ENCODE measurements at places on chromosomes 5 and 9.

DNA sequence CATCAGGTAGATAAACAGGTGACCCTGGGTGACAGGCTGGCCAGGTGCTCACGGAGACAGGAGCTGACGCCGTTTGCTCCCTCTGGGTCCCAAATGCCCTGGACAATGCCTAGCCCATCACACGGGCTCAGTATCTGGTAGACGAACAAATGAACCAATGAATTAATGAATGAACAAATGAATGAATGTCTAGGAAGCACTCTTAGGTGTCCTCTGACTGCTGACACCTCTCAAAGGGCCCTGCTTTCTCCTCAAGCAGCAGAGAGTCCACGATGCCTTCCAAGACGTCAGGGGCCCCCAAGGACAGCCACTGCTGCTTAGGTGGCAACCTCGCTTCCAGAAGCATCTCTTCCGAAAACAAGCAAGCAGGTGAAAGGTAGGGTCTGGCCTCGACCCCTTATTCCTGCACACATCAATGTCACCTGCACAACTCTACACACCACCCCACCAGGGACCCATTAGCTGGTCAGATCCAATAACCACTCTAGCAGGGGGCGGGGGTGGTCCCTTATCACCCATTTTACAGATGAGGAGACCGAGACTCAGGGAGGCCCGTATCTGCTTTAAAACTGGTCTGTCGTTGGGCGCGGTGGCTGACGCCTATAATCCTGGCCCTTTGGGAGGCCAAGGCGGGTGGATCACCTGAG is 45.2 kb downstream of the VAV2 start:
- DNase-seq, result no peak

DNA sequence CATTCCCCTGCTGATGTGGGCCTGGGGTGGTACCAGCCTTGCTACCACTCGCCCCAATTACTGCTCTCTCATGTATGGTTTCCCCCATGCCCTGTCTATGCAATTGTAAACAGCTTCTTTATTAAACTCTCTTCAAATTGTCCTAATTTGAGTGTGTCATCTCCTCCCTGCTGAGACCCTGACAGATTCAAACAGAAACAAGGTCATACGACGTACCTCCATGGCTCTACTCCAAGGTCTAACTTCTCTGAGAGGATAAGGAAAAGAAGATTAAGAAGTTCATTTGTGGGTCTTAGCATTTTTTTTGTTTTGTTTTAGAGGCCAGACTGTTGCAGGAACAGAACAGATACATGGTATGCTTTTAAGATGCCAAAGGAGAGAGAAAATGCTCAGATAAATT is 38.0 kb downstream of the ABITRAM start:
- no peak for DNase-seq

DNA sequence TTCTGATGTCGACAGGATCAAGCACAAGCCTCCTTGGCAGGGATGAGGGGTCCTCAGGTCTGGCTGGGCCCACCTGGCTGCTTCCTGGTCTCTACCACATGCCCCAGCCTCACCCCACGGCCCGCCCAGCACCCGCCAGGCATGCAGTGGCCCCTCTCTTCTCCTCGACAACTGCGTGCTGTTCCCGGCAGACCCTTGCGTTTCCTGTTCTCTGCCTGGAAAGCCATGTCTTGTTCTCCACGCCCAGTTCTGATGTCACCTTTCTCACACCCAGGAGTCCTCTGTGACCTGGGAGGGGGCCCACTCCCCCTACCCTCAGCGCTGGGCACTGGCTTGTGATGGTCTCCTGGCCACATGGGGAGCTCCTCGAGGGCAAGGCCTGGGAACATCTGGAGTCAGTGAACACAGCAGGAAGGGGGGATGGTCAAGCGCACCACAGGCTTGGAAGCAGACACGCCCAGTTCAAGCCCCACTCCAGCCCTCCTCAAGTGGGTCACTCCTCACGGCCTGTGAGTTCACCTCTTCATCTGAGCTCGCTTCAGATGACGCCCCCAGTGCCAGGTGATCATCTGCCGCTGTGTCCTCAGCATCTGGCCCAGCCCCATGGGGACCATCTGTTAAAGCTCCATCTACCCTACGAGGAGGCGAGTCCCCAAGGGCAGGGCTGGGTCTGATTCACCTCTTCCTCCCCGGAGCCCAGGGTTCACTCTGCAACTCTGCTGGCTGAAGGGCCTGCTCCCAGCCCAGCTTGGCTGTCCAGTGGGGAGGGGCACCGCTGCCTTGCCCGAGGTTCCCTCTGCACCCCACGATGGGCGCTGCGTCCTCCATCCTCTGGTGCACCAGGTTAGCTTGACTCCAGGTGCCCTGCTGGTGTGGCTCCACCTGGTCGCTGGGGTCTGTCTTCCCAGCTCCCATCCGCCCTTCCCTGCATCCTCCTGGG is 133.2 kb upstream of the PHYKPL start:
- DNase-seq, result no peak

DNA sequence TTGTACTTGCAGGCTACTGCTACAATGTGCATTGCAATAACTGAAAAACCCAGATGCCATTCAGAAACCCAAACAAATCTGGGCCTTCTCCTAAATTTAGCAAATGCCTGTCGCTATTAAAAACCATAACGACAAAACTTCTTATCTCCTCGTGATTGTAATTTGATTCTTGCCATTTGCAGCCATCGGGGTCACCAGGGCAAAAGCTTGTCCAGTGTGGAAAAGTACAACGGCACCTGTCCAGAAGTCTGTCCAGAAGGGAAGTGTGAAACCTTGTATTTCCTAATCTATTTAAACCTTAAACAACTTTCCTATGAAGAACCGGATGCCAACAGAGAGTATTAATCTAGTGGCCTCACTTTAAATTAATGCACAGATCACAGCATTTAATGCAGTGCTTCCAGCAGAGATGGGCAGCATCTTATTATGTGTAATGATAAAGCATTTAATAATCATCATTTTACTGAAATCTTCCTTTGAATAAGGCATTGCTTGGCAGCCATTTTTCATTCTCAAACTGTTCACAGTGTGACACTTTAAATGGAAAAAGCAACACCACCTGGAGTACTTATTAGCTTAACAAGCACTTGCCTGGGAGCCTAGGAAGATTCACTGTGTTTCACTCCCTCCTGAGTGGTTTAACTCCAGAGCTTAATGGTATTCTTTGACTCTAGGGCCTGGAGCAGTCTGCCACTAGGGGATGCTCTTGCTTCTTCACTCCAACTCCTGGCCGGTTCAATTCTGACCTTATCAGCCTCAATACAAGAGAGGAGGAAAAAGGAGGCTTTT is 4.9 kb upstream of the C7 start:
- DNase-seq, result peak; percentile 37

GRCh38 chr9:121447321-121447834 is 52.3 kb downstream of the GGTA1 start:
- no peak for DNase-seq

- DNase-seq, result no peak
Measured at GRCh38 chr5:175250426-175250825, 193.6 kb downstream of the DRD1 start.

DNA sequence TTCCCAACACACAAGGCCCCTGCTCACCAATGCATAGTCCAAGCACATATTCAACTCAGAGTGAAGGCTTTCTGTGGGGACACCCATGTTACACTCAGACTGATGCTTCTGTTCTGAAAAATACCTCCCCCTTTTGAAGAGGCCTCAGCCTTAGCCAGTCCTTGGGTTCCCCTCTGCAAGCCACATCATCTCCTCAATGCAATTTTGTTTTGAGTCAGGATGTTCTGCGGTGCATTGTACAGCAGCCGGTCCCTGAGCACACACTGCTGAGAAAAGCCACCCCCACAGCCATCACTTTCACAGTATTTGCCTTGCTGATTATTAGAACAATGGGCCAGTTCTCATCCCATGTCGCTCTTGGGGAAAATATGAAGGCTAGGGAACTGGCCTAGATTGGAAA is 241.2 kb downstream of the FAM114A2 start:
- DNase-seq, result no peak

DNA sequence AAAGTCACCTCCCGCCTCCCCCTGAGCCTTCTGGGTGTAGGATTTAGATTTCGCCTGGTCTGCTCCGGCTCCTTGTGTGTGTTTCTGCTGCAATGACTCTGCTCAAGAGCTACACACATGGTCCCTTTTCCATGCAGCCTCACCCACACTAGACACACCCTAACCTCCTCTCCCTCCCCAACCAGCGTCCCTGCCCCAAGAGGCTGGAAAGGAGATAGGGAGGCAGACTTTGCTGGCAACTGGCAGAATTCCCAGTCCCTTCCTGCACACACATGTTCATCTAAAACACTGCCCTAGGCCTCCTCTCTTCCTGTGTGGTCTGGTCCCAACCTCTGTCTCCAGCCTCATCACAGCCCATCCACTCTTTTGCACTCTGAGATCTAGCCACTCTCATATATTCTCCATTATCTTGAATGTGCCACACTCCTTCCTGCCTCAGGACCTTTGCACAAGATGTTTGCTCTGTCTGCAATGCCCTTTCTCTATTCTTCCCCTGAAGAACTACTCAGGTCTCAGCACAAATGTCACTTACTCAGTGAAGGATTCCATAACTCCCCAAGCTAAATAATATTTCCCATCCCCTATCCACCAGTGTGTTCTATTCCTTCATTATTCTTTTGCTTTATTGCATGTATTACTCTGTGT is 253.8 kb downstream of the CDK5RAP2 start:
- DNase-seq, result no peak

DNA sequence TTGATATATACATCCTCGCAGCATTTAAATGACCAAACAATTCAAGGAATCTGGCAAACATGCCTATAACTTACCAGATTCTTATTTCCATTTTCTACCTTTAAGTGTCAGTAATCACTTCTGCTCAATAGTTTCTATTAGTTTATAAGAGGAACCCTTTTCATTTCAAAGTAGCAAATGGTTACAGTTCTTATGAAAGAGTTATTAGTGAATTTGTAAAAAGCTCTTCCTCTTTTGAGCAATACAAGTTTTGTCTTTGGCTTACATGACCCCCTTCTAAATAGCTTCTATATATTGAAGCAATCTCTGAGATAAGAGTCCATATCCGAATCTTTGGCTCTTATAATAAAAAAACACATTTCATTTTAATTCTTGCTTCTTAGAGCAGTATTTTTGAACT is 42.0 kb downstream of the ELL2 start:
- peak; percentile 37 for DNase-seq

- no peak for DNase-seq
Measured at GRCh38 chr5:38672059-38672788, 115.8 kb upstream of the LIFR start.

- no peak for DNase-seq
Measured at GRCh38 chr5:92505145-92505544, 1075.9 kb downstream of the NR2F1-AS1 start.

DNA sequence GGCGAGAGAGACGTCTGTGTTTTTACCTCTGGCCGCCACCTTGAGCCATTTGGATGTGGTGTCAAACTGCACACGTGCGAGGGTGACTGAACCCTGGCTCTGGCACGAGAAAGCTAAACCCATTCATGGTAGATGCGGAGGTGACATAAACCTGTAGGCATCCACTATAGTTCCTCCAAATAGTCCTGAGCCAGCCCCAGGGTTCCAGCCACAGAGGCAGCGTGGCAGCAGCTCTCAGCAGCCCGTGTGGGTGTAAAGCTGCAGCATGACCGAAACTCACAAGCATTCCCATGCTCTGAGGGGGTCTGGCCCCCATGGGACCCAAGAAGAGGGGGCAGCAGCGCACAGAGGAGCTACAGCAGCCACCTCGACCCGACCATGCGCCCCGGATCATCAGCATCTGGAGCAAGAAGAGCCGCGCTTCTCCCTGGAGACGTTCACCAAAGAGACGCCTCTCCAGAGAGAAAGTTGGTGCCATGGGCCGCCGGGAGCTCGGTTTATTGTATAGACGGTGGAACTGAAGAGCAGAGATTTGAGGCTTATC is 303.8 kb upstream of the IRX4 start:
- DNase-seq, result no peak

DNA sequence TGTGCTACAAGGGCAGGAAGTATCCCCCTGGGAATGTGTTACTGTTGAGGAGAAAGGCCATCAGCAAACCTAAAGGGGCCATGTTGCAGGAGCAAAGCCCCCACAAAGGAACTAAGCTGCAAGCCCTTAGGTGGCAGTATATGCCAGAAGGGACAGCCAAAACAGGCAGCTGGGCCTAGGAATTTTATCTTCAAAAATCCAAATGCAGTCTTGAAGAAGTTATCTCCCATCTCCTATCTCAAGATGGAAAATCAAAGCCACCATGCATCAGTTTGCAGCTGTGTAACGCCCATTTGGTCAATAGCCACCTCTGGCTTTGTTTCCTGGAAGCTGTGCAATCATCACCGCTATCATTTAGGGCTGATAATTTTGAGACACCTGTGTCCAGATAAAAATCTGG is 400.3 kb downstream of the ARHGEF28 start:
- no peak for DNase-seq

- no peak for DNase-seq
Measured at GRCh38 chr9:131019388-131020239, 10.6 kb downstream of the LAMC3 start.

DNA sequence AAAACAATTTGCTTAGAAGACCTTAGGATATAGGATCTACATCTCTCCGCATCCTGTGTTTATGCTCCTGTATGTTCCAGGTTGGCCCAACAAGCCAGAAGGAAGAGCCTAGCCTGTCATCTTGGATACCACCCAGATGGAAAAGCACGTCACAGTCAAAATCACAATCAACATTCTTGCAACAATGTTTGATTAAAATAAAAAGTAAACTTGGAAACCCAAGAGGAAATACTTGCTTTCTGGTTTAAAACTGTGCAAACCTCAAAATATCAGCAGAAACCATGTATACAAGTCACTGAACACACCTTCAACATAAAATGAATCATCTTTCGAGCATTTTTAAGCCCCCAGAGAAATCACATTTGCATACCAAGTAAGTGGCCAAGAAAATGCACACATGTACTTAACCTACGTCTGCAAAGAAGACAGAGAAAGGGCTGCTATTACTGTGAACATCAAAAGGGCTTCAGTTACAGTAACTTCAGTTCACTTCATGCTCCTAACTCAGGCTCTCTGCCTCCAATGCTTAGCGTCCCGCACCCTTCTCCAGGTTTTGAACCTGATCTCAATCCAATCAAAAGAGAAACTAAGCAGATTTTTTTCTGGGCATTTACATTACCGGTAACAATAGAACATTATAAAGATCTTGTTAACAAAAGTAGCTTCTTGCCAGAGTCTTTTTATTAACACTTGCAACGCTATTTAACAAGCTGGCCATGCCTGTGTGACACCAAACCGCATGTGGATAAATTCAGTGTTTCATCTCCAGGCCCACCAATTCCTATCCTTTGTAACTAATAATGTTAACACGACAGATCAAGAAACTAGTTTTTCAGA is 1.3 kb downstream of the ENC1 start:
- DNase-seq, result peak; percentile 29
